ENCODE measurements at places on chromosomes 2 and 18. TPM values are rescaled to one million over a fixed set of nuclear protein-coding genes. Genes with fewer than 3 reads are reported as not detected.

GRCh38 chr2:161571051-161571429, 53.2 kb upstream of the SLC4A10 start:
- no peak overlapping the region for H3K4me3 ChIP-seq
- peak; percentile 5 for DNase-seq

DNA sequence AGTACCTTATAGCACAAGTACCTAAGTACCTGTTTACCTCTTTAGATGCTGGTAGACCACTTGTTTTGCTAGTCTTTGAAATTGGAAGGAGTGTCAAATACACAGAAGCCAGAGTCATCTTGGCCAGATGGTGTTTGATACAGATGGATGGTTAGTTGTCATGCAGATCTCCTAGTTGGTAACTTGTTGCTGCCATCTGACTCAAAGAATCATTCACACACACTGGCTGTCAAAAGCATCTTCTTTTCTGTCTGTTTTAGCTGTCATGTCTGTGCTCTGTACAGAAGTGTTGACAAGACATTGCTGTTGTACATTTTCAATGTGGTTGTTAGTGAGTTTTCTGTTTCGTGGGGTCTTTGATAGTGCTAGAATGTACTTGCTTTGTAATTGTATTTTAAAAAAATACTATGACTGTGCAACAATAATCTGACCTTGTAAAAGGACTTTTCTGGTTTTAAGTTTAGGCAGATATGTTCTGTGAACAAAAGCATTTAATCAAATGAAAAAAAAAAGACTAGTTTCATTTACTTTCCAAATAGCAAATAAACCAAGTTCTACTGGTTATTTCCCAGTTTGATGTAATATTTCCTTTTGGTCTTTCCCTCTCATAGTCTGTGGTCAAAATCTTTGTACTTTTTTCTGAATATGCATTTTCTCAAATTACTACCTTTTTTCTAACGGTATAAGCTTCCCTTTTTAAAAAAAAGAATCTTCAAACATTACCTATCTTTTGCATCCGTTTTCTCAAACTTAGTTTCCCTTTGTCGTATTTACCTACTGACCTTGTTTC, 39.9 kb downstream of the TANK start:
- H3K4me1 ChIP-seq, result peaks cover 24% of the 10 kb centered on the region
- H3K4me3 ChIP-seq, result peak overlapping the region; percentile 12
- H3K27ac ChIP-seq, result peak overlapping the region; percentile 25
- DNase-seq, result no peak

DNA sequence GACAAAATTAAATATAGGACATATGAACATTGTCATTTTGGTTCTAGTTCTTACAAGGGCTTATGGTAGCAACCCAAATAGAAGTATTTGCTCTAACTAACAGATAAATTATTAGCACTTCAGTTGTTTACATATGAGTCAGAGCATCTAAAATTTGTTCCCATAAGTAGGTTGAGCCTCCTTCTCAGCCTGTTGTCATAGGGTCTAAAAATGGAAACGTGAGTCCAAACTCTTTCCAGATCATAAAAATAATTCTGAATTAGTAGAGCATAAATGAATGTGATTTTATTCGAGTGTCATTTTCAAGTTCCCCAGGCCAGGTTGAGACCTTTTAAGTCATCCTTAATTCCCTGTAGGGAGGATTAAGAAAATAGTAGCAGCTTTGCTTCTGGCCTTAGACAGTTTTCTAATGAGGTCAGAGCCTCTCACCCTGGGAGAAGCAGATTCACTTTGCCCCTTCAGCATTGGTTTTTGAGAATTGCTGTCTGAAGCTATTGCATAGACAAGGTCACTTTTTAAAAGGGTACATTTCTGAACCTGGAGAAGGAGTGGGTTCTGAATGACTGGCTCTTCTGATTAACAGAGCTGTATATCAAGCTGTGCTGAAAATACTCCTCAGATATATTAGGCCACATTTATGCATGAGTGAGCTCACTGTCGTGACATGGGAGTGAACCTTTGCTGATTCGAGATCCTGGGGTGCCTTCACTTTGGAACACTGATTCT, 164.3 kb downstream of the NEDD4L start:
- H3K27ac ChIP-seq, result no peak overlapping the region
- no peak overlapping the region for H3K4me3 ChIP-seq
- no peaks in the 10 kb centered on the region for H3K36me3 ChIP-seq

- peak; percentile 60 for DNase-seq
- peaks cover 2% of the 10 kb centered on the region for H3K36me3 ChIP-seq
- H3K27me3 ChIP-seq, result no peaks in the 10 kb centered on the region
Observed at GRCh38 chr2:148524519-148524919, 120.0 kb upstream of the EPC2 start.

GRCh38 chr18:67232406-67232805, 284.1 kb downstream of the DSEL start:
- no peak for DNase-seq
- no peak overlapping the region for H3K4me3 ChIP-seq
- no peaks in the 10 kb centered on the region for H3K36me3 ChIP-seq
- no peaks in the 10 kb centered on the region for H3K27me3 ChIP-seq
- H3K4me1 ChIP-seq, result no peaks in the 10 kb centered on the region
- H3K27ac ChIP-seq, result no peak overlapping the region

- no peak overlapping the region for H3K27ac ChIP-seq
- H3K4me1 ChIP-seq, result no peaks in the 10 kb centered on the region
- H3K4me3 ChIP-seq, result no peak overlapping the region
- DNase-seq, result no peak
- H3K36me3 ChIP-seq, result no peaks in the 10 kb centered on the region
Observed at GRCh38 chr2:151177756-151178155, 83.9 kb downstream of the RBM43 start.

DNA sequence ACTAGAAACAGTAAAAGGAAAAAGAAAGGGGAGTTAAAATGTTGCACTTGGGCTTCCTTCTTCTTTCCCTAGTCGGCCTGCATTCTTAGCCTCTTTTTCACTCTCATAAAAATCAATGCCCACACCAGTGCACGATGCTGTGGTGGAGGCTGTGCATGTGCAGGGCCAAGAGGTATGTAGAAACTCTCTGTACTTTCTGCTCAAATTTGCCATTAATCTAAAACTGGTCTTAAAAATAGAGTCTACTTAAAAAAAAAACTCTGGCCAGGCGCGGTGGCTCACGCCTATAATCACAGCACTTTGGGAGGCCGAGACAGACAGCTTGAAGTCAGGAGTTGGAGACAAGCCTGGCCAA, 11.1 kb downstream of the TRAPPC8 start:
- no peaks in the 10 kb centered on the region for H3K4me1 ChIP-seq
- DNase-seq, result no peak
- H3K27ac ChIP-seq, result no peak overlapping the region
- no peaks in the 10 kb centered on the region for H3K27me3 ChIP-seq
- peaks cover 6% of the 10 kb centered on the region for H3K36me3 ChIP-seq

The CXCR1 gene
- total RNA-seq, result not detected

The TUBA3E gene
- total RNA-seq, result not detected

The DNAJC5G gene
- 0.31 TPM for total RNA-seq

The KIF5C gene
- 29.1 TPM for total RNA-seq

The DLX2 gene
- total RNA-seq, result 0.24 TPM
